ENCODE measurements at places on chromosomes 2 and 18.

- no peak for DNase-seq
These were observed 216.4 kb downstream of the STK39 start for GRCh38 chr2:168030862-168031624.

GRCh38 chr2:144248350-144249034 lies 271.4 kb downstream of the ZEB2 start:
- no peak for DNase-seq

- no peak for DNase-seq
These were observed 75.5 kb upstream of the KLF7 start for GRCh38 chr2:207241198-207241597.

DNA sequence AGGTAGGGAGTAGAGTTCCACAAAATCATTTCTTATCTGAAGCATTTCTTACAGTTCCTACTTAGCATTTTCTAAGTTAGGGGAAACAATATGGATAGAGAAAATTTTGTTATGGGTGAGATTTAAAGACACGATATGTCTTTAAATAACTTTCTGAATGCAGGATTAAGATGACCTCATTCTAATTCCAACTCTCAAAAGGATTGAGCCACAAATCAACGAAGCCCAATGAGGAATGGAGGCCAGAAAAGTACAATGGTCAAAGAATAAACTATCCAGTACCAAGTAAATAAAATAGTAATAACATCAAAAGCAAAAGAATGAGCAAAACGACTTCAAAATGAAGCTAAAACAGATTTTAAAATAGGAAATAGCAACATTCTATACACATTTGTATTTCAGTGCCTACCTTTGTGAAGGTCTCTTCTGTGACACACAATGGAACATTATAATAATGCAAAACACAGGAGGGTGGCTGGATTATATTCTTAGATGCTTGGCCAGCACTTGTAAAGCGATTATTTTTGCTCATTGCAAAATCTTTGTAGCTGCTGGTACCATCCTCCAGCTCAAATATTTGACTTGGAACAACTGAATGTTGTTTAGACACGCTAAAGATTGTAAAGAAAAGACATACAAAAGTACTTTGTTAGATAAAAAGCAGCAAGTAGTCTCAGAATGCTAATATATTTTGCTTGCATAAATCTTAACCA lies 33.8 kb downstream of the HNRNPLL start:
- DNase-seq = no peak

- DNase-seq = no peak
These were observed 109.7 kb downstream of the ERBB4 start for GRCh38 chr2:212428681-212429478.
